Right lobe of liver (tissue), 6 donors: ENCODE measurements at places on chromosomes 7 and 10. TPM values are rescaled to one million over a fixed set of nuclear protein-coding genes. Genes with fewer than 3 reads are reported as not detected.

- DNase-seq: no peak
Observed at GRCh38 chr7:88866265-88866863, 70.8 kb upstream of the TEX47 start.

- DNase-seq: no peak
Observed at GRCh38 chr10:70629338-70629737, 26.8 kb upstream of the PRF1 start.

GRCh38 chr10:49082766-49083165 is 32.6 kb downstream of the VSTM4 start:
- DNase-seq: no peak

DNA sequence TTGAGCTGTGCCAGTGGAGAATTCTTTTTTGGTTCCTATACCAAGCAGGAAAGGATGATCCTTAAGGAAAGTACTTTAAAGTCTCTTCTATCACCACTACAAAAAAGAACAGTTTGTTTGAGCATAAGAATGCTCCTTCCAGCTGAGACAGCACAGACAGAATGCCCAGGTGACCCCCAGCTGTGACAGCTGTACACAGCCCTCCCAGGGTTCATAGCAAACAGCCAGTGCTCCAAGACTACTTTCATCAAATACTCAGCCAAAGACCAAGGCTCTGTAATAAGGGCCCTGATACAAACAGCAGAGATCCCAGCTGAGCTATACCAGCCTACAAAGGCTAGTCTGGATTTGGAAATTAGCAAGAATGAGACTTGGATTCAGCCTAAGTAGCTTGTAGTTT is 65.7 kb downstream of the NXPH1 start:
- no peak for DNase-seq

DNA sequence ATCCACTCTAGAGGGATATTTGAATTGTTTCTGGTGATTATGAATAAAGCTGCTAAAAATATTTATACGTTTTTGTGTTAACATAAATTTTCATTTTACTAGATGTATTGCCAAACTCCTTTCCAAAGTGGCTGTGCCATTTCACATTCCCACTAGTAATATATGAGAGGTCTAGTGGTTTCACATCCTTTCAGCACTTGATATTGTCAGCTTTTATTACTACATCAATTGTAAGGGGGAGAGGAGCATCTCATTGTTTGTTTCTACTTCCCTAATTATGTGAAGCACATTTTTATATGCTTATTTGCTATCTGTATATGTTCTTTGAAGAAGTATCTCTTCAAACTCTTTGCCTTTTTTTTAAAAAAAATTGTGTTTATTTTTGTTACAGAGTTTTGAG is 184.5 kb downstream of the ADK start:
- DNase-seq: no peak

The SLC35G1 gene
- total RNA-seq: 7.3 TPM

GRCh38 chr10:75127471-75127870 is 16.0 kb downstream of the SAMD8 start:
- no peak for DNase-seq

- DNase-seq: no peak
Observed at GRCh38 chr10:27717224-27717623, 28.4 kb downstream of the MKX start.

DNA sequence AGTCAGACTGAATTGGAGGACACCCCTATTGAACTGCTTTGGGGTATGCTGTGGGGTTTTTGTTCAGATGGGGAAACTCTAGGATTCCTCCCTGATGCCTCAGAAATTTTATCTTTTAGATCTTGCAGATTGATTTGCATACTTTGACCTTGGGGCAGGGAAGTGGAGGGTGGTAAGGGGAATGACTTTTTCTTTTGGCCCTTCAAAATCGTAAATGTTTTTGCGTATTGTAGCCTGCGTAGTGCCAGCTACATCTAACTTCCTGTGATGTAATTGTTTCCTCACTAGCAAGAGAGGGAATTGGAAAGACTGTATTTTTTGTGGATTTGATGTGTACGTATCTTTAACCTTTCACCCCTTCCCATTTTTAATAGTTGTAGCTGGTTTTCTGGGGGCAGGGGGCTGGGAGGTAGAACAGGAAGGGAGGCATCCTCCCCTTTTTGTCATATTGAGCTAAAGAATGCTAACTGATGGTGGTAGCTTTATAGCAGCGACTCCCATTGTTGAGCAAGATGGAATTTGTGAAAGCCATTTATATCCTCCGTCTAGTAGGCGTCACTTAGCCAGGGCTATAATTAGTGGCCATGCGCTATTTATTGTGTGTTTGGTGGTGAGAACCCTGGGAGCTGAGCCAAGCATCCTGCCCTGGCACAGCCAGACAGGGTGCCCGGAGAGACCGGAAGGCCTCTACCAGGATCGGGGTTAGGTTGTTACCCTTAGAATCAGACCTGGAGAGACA is 11.3 kb downstream of the DUSP5 start:
- no peak for DNase-seq

GRCh38 chr10:94397549-94398370 is 4.6 kb upstream of the TBC1D12 start:
- no peak for DNase-seq

The UNCX gene
- total RNA-seq: not detected

DNA sequence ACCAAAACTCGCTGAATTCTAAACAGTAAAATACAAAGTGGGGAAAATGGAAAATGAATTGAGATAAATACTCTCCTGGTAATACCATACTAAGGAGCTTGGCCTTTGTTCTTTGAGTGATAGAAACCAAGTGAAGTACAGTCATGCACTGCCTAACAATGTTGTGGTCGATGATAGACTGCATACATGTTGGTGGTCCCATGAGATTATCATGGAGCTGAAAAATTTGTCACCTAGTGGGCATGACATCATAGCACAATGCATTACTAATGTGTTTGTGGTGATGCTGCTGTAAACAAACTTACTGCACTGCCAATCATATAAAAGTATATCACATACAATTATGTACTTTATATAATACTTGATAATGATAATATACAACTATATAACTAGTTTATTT is 419.1 kb downstream of the ARL4A start:
- DNase-seq: no peak
